ENCODE measurements at places on chromosomes 1 and 21.

DNA sequence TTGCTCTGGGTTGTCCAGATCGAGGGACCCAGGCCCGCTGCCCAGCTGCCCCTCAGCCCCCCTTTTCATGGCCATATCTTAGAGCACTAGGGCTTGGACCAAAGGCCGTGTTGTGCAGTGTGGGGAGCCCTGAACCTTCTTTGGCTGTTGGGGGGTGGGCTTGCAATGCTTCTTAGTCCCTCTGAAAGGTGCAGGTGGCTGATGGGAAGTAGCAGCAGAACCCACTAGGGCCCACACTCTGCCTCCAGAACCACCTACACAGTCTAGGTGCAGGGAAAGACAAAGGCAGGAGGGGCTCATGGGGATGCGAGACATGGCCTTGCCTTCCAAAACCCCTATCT, 2.3 kb upstream of the HPCA start:
- DNase-seq, result no peak

GRCh38 chr1:85203573-85204171, 2.9 kb upstream of the SYDE2 start:
- DNase-seq, result no peak

DNA sequence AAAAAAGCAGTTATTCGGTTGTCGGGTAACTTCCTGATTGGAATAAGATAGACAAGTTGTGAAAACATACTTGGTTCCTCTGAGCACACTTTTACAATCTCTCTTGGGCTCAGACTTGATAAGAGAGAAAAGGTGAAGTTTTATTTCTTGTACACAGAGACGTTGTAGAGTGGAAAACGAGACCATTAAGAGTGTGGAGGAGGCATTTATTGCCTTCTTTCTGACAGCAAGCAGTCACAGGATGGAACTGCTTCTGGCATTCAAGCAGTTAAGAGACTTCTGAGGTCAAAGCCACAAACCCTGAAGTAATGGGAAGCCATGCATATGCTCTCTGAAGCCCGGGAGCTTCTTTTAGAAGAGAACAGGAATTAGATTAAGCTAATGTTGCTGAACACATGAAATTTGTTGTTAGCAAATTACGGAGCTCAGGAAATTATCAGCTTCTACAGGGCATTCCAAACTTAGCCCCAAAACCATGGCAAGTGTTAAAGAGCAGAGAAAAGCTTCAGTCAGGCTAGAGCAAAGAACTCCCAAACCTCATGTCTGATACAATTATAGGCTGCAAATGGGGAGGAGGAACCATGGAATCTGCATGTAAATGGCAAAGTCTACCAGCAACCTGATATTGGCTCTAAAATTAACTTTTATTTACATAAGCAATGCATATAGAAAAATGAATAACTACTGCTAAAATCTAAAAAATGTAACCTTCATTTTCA, 26.0 kb downstream of the S1PR1 start:
- no peak for DNase-seq

GRCh38 chr1:3019007-3019515, 2.2 kb upstream of the ACTRT2 start:
- DNase-seq, result no peak

- DNase-seq, result no peak
Measured at GRCh38 chr1:23246274-23246673, 29.0 kb upstream of the HTR1D start.

DNA sequence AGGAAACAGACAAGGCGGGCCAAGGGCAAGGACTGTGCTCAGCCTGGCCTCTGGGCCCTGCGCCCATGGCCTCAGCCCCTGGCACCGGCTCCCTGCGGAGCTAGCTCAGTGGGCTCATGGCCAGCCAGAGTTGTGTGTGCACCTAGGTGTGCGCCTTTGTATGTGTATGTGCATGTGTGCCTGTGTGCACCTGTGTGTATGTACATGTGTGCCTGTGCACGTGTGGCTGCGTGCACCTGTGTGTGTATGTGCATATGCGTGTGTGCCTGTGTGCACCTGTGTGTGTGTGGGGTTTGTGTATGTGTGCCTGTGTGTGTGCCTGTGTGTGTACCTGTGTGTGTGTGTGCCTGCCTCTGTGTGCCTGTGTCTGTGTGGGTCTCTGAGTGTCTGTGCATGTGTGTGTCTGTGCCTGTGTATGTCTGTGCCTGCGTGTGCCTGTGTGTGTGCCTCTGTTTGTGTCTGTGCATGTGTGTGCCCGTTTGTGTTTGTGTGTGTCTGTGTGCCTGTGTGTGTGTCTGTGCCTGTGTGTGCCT, 7.4 kb downstream of the GPR137B start:
- no peak for DNase-seq

Measured in stimulated activated CD8-positive, alpha-beta memory T cell treated with anti-CD3 and anti-CD28 coated beads, Interleukin-4, amount 100 ng/mL, for 1 hour (primary cell).